ENCODE measurements at places on chromosomes 1 and 21.

GRCh38 chr1:237891979-237892378 lies 1.3 kb upstream of the ZP4 start:
- no peak for DNase-seq

- no peak for DNase-seq
Observed at GRCh38 chr1:69613414-69613813, 45.7 kb downstream of the LRRC7 start.

- no peak for DNase-seq
Observed at GRCh38 chr1:11598461-11598860, 55.8 kb downstream of the FBXO2 start.

- no peak for DNase-seq
Observed at GRCh38 chr1:58089898-58090534, 456.5 kb downstream of the OMA1 start.

DNA sequence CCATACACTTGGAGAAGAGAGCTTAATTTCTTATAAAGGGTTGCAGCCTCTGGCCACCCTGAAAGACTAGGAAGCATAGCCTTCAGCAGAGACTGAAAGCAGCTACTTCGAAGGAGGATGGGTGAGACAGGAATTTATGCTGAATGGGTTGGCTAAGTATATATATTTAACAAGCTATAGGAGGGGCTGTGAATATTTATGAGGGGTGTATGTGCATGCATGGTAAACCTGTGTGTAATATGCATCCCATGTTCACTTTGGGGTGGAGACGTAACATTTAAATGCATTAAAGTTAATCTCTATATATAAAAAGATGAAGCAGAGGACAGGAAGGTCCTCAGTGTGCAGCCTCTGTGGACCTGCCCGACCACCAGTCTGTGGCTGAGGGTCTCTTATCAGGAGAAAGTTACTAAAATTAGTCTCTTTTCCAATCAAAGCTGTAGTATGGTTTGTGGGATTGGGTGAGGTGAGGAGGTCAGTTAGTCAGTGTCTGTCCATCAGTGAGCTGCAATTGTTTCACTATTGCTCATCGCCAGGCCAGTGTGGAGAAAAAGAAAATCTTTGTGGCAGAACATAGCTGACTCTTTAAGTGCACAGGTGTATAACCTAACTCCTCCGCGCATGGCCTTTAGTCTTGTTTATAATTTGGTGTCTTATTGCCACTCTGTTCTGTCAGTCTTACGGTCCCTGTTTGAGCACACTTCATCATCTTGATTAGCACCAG lies 35.4 kb upstream of the DSCAM start:
- DNase-seq = no peak

DNA sequence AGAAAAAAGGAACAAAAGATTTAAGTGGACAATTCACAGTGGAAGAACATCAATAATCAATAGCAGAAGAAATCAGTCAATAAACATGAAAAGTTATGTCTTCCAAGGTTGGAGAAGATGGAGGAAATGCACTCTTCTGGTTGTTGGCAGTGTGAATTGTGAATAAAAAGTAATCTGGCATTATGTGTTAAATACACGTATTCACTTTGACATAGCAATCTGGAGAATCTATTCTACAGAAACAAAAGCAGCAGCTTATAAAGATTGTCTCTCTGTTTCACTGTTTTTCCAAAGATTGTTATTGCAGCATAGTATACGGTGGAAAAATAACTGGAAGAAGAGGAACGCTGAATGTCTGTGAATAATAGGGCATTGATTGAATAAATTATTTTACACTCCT lies 169.4 kb downstream of the NEK7 start:
- DNase-seq = no peak

- DNase-seq = no peak
Observed at GRCh38 chr1:171252482-171252881, 4.2 kb downstream of the FMO1 start.
